ENCODE measurements at places on chromosomes 5 and 9.

DNA sequence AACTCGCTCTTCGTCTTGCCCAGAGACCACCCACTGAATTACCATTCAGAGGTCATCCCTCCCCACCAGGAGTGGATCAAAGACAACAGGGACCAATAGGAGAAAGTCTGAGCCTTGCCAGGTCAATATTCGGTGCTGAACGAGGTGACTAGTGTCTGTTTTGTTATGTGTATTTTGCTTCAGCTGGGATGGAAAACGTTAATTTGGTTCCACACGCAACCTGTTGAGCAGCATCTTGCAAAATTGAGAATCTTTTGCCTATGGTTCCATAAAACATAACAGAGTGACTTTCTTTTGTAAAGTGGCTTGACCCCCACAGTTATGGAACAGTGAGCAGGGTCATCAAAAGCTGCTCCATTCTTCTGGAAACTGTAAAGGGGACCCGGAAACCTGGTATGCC, 168.4 kb downstream of the MSX2 start:
- DNase-seq: no peak

GRCh38 chr9:74006935-74007334, 490.2 kb upstream of the RORB start:
- DNase-seq: no peak

DNA sequence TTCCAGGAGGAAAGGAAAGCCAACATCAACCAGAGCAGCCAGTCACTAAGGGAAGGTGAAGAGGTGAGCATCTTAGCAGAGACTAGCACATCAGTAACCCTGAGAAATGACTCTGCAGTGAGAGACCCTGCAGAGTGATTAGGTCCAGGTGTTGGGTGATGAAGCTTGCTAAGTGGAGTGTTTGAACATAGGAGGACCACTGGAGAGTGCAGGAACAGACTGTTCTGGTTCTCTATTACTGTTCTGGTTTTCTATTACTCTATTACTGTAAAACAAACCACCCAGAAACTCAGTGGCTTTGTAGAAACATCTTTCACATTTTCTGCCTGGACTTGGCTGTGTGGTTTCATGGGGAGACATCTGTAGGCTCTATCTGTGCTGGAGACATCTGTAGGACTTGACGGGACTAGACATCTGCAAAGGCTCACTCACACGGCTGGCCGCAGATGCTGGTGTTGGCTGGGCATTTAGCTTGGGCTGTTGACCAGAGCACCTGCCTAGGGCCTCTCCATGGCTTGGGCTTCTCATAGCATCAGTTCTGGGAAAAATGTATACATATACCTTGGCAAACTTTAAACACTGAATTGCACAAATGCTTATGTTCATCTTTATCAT, 33.4 kb upstream of the SPATA31E1 start:
- DNase-seq: no peak

DNA sequence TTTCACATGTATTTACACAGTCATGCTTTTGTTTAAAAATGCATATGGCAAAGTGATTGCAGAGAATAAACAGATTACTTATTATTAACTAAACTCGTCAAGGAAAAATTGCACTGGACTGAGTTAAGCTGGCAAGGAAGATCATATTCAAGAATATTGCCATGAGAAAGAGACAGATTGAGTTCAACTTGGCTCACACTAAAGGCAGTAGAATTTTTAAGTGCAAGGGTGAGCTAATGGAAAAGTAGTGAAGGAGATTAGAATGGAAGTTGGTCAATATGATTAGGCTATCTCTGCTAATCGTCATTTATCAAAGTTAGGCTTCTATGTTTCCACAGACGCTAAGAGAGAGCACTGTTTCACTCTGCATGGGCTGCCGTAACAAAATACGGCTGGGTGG, 557.6 kb downstream of the PRR16 start:
- no peak for DNase-seq

DNA sequence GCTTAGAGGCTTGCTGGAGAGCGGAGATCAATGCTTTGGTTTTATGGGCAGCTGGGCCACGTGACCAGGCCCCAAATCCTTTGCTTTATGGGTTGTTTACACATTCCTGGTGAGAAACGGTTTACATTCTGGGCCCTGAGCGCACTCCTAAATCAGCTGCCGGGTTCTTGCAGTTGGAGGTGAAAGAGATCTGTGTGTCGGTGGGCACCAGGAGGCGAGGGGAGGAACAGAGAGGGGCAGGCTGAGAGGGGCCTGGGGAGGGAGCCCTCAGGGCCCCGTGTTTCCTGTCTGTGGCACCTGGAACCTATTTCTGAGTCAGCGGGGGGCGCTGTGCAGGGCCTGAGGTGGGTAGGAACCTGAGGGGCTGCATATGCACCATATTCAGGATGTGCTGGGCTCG, 63.5 kb upstream of the HAND1 start:
- DNase-seq: no peak

- DNase-seq: no peak
Measured at GRCh38 chr9:114954956-114955582, 24.7 kb upstream of the TNFSF8 start.

- no peak for DNase-seq
Measured at GRCh38 chr9:18605766-18606180, 131.8 kb downstream of the ADAMTSL1 start.

DNA sequence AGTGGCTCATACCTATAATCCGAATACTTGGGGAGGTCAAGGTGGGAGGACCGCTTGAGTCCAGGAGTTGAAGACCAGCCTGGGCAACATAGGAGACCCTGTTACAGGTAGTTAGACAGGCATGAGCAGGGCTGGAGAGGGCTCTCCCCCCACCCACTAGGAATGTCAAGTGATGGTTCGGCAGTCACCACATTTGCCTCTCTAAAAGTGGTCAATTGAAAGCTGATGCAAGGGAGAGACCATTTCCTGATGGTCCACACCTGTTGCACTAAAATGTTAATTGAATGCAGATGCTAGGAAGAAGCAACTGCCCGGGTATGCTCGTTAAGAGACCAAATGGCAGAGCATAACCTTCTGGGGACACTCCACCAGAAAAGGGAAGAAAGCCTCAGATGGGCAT, 82.7 kb downstream of the SFXN1 start:
- DNase-seq: no peak

DNA sequence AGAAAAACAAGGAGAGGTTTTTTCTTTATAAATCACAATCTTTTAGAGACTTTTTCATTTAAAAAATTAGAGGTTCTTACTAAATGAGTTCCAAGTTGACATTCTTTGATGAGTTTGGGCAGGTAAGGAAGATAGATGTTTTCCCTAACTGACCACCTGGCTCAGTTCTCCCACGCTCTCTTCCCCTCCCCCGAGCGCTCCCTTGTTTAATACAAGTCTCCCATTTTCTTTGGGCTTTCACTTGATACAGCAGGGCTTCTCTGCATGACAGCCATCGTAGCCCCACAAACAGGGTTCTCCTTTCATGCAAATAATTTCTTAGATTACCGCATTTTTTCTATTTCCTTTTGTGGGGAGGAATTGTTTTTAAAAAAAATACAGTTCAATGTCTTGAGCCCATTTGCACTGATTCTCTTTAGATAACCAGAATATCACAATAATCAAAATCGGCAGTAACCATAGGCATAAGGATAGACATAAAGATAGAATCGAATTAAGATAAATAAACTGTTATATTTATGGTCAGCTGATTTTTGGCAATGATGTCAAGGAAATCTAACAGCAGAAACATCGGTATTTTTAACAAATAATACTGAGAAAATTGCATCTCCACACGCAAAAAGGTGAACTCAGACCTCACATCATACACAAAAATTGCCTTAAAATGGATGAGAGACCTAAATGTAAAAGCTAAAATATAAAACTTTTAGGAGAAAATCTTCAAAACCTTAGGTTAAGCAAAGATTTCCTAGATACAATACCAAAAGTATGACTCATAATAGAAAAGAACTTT, 325.4 kb downstream of the PIK3R1 start:
- DNase-seq: no peak

DNA sequence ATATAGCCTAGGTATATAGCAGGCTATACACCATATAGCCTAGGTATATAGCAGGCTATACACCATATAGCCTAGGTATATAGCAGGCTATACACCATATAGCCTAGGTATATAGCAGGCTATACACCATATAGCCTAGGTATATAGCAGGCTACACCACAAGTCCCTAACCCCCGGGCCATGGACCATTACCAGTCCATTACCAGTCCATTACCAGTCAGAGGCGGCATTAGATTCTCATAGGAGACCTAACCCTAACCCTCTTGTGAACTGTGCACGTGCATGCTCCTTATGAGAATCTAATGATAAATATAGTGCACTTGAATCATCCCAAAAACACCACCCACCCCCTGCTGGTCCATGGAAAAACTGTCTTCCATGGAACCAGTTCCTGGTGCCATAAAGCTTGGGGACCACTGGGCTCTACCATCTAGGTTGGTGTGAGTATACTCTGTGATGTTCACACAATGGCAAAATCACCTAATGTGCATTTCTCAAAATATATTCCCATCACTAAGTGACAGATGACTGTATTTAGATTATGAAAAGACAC, 4.7 kb downstream of the PLIN2 start:
- no peak for DNase-seq

DNA sequence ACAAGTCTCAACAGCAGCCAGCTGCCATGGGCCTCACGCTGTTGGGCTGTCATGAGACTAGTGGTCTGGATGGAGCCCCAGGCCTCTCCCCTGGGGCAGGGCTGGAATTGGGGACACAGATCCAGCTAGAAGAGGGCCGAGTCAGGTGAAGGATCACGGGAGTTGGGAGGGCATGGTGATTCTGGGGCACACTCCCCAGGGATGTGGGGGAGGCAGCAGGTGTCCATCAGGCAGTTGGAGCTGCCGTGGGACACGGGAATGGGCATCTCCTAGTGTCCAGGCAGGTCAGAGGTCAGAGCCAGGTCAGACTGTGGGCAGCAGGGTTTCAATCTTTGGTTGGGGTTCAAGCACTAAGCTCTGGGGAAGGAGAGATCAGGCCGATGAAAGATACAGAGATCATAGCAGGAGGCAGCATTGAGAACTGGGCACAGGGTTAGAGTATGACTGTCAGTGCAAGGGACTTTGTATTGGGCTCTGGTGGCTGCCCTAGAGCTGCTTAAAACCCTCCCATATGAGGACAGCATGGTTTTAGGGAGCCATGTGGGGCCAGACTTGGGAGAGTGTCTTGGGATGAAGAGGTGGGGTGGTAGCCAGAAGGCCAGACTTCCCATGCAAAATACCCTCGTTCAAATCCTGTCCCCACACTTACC, 59.2 kb downstream of the ARHGEF37 start:
- no peak for DNase-seq

GRCh38 chr9:20408513-20408912, 213.8 kb downstream of the MLLT3 start:
- DNase-seq: no peak

DNA sequence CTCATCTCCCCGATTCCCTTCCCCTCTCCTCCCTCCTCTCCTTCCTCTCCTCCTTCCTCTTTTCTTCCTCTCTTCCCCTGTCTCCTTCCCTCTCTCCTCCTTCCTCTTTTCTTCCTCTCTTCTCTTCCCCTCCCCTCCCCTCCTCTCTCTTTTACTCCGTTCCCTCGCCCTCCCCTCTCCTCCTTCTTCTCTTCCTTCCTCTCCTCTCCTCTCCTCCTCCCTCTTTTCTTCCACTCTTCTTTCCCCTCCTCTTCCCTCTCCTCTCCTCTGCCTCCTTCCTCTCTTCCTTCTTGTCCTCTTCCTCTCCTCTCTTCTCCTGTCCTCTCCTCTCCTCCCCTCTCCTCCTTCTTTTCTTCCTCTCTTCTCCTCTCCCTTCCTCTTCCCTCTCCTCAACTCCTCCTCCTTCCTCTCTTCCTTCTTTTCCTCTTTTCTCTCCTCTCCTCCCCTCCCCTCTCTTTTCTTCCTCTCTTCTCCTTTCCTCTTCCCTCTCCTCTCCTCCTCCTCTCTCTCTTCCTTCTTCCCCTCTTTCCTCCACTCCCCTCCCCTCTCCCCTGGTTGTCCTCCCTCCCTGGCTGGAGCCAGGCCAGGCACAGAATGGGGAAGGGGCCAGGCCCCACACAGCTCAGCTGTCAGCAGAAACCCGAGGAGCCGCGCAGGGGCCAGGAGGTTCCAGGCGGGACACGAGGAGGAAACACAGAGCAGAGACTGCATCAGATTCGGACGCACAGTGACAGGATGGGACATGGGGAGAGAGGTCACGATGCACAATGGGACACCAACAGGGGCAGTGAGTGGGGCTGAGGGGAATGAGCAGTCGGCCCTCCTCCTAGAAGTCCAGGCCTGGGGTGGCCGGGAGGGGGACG, 48.0 kb downstream of the CAMK2A start:
- no peak for DNase-seq

- no peak for DNase-seq
Measured at GRCh38 chr5:58504766-58505165, 13.5 kb downstream of the GAPT start.

GRCh38 chr5:35908228-35908627, 30.2 kb downstream of the CAPSL start:
- DNase-seq: no peak

DNA sequence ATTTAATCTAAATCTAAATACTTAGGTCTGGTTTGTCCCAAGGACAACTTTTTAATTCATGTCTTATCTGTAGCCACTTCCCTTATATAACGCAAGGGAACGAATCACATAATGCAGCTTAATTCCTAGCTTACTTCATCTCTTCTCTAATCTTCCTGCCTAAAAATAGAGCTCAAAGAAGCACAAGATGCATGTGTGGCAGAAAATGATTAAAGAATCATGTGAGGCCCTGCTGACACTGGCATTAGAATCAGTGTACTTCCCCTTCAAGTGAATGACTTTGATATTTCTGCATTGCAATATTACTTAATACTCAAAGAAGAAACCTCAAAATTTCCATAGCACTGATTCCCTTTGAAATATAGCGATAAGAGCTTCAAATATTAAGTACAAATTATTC, 317.9 kb upstream of the FTMT start:
- no peak for DNase-seq

- DNase-seq: no peak
Measured at GRCh38 chr9:76162086-76162730, 232.0 kb downstream of the RFK start.

- no peak for DNase-seq
Measured at GRCh38 chr9:131297903-131298302, 8.4 kb downstream of the PLPP7 start.

DNA sequence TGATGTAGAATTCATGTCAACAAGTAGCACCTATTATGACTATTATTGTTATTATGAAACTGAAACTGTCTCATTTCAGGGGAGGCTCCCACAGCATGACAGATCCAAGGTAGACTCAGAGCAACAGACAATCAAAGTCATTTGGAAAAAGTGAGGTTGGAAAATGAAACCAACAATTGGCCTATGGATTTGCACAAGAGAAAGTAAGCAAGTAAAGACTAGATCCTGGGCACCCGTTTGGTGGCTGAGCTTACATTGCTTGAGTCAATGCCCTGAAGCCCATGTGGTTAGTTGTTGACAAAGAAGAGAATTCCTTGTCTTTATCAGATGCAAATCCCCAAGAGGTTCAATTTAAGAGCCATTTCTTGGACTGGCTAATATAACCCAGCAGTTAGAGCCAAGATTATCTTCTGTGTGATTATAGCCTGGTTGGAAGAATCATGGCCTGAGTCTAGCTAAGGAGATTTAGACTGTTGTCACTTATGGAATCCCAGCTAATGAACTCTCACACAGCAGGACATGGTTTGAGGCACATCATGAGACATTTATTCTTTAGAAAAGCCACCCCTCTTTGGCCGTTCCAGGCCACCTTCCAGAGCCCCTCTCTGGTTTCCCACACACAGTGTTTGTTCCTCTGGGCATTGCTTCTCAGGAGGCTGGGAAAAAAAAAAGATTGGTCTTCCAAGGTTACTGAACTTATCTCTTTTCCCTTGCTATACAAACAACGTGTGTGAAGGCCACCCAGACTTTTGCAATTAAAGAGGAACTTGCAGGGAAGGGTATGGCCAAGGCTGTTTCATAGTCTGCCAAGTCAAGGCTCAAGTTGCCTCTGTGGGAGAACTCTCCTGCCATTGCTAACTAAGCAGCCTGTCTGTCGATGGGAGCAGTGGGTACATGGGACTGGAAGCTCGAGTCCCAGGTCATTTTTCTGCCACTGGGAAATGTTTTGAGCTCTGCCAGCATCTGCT, 399.5 kb downstream of the ENC1 start:
- no peak for DNase-seq
